Common myeloid progenitor, CD34-positive (primary cell): ENCODE measurements at places on chromosomes 2 and 18.

DNA sequence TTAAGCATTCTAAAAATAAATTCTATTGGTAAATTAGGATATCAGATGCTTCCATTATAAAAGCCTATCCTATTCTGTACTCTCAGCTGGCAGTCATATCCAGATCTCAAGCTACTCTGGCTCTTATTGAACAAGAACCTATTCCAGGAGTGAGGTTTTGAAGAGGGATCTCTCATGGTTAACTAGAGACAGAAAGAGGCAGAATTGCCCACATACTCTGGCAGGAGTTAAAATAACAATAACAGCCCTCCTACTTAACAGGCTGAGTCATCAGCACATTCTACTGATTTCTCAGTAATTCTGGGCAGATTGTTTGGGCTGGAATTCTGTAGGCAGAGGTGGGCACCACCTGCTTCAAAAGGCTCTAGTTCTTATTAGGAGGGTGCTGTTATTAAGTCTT, 142.0 kb upstream of the UNC80 start:
- DNase-seq = no peak

DNA sequence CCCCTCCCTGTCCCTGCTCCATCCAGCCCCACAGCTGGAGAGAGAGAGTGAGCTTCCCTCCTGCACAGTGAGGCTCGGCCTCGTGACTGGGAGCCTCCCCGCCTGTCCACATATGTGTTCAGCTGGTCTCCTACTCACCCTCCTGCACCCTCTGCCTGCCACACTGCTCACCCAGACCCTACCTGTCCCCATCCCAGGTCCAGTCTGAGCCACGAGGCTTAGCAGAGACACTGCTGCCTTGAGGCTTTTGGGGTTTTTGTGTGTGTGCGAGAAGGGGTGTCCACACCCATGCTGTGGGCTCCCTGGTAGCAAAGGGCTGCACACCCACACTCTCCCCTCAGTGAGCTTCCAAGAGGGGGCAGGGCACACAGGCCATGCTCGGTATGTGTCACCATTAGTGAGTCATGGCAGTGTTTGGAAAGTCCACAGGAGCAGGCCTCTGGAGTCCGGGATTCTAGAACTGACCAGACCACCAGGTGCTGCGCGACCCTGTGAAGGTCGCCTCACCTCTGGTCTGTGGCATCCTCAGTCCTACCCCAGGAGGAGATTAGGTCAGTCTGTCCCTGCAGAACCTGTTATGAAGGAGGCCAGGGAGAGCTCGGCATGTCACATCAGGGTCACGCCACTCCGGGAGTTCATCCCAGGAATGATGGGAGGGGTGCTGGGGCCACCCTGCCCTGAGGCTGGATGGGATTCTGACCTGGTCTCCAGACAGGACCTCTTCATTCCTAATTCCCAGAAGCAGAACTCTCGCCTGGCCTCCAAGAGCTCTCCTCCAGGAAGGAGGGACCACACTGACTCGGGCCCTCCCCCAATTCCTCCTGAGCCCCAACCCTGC, 39.9 kb upstream of the SMAD7 start:
- no peak for DNase-seq

DNA sequence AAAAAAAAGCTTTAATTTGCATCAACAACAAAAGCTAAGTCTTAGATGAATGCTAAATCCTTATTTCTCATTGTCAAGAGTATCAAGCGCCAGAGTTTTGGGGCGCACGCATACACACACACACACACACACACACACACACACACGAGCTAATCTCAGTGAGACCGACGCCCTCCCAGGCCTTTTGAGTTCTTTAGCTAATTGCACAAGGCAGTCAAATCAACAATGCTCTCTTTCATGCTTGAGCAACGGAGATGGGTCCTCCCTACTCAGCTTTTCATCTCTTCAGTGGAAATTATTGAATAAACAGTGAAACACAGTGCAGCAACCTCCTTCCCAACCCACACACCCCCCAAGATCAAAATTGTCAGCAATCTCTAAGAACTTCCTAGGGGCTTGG, 19.2 kb downstream of the GKN1 start:
- no peak for DNase-seq

- DNase-seq = peak; percentile 15
Observed at GRCh38 chr2:43898134-43898837, 59.5 kb downstream of the ABCG8 start.

DNA sequence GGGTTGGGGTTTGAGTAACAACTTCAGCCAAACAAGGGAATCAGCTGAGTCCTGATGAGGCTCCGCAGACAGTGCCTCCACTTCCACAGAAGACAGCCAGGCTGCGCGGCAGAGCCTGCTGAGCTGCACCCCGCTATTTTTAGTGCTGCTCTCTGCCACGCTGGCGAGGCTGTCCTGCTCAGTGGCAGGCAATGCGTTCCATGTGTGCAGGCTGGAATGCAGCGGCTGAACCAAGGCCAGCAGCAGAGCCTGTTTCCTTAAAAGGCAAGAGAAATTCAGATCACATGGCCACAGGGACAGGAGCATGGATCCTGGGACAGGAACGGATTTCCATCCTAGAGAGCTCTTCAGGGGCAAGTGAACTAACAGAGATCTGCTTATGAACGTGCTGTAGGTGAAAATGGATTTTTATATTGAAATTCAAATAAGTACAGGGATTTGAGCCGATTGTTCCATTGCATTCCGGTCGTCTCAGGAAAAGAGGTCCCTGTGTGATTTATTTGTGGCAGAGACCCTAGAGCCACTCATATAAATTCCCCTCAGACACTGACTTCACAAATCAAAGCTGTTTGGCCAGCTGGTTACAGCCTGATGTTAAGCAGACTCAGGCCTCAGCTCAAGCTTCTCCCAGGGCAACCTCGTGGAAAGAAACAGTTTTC, 98.7 kb downstream of the COL6A3 start:
- no peak for DNase-seq

- DNase-seq = peak; percentile 54
Observed at GRCh38 chr18:66630831-66631230, 26.9 kb upstream of the CDH19 start.

DNA sequence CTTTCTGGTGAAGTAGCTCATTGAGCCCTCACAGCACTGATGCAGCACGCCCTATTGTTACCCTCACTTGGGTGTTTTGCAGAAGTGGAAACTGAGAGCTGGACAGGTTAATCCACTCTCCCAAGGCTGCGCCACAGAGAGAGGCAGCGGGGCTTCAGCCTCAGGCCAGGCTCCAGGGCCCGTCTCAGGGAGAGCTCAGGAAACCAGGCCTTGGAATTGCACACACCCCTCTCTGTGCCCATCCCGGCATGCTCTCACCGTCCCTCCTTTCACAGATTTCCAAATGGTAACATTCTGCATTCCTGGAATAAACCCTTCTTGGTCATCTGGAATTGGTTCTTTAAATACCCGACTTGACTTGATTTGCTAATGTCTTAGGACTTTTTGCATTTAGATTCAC, 51.5 kb downstream of the TWIST2 start:
- DNase-seq = no peak

GRCh38 chr2:168058675-168059074, 188.7 kb downstream of the STK39 start:
- no peak for DNase-seq

GRCh38 chr2:61737841-61738240, 116.0 kb downstream of the FAM161A start:
- peak; percentile 12 for DNase-seq

DNA sequence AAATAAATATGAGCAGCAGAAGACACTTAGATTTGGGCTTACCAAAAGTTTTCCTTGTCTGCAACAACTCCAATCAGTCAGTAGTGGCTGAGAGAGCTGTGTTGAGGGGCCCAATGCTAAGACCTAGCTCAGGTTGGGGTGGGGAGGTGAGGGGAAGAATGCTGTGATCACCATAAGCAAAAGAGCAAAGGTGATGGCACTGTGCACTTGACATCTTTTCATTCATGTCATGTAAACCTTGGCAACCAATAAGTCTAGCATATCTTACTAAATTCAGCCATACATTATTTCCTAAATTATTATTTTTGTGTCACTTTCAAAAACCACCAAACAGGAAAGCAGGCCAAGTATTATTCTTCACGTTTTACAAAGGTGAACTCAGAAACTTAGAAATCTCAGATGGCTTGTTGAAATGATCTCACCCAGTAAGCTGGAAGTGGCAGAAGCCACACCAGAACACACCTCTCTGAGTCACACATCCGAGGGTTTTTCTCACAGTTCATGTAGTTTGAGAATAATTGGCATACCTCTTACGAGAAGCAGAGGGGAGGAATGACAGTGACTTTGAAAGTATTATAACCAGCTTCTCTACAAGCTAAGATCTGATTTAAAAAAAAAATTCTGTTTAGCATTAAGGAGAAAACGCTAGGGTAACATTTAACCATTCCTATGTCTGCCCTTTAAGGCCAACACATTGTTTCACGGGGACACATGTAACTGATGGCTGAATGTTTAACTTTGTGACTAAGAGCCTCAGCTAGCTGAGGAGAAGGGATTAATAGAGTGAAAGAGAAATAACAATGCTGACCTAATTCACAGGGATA, 43.3 kb upstream of the SETBP1 start:
- no peak for DNase-seq

DNA sequence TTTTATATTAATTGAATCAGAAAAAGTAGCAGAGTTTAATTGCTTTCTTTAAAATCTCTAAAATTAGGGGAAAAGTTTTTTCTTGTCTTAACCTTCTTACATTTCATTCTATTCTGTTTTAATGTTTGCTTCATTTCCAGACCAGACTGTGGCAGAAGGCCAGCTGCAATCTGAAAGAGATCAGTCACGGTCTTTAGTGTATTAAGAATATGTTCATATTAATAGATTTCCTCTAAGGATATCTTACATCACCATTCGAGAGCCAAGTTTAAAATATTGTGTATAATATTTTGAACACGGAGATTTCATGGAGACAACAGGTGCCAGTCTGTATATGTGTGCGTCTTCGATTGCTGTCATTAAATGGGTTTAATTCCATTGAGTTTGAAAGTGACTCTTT, 230.9 kb upstream of the ZSWIM2 start:
- no peak for DNase-seq

DNA sequence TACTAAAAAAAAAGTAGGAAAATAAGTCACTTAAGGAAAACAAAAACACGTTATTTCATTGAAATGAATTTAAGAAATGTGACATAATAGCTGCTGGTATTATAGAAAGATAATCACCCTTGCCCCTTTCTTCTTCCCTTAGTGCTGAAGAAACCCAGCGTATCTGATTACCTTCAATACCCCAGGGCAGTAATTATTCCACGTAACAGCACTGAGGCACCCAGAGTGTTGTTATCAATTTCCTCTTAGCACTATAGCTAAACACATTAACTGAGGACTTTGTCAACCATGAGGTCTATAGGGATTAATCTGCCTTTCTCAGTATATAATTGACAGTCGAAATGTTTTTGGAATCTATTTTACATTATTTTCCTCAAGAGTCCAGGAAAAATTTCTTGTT, 180.0 kb upstream of the NXPH2 start:
- no peak for DNase-seq

- no peak for DNase-seq
Observed at GRCh38 chr18:23138471-23138870, 3.2 kb downstream of the CABLES1 start.

GRCh38 chr2:47072728-47073191, 82.3 kb downstream of the STPG4 start:
- peak; percentile 62 for DNase-seq

GRCh38 chr2:152319822-152320570, 15.0 kb upstream of the FMNL2 start:
- peak; percentile 6 for DNase-seq

- DNase-seq = no peak
Observed at GRCh38 chr2:187003611-187004010, 154.6 kb upstream of the ZSWIM2 start.

- DNase-seq = no peak
Observed at GRCh38 chr2:172247203-172247602, 144.5 kb upstream of the DLX2 start.

DNA sequence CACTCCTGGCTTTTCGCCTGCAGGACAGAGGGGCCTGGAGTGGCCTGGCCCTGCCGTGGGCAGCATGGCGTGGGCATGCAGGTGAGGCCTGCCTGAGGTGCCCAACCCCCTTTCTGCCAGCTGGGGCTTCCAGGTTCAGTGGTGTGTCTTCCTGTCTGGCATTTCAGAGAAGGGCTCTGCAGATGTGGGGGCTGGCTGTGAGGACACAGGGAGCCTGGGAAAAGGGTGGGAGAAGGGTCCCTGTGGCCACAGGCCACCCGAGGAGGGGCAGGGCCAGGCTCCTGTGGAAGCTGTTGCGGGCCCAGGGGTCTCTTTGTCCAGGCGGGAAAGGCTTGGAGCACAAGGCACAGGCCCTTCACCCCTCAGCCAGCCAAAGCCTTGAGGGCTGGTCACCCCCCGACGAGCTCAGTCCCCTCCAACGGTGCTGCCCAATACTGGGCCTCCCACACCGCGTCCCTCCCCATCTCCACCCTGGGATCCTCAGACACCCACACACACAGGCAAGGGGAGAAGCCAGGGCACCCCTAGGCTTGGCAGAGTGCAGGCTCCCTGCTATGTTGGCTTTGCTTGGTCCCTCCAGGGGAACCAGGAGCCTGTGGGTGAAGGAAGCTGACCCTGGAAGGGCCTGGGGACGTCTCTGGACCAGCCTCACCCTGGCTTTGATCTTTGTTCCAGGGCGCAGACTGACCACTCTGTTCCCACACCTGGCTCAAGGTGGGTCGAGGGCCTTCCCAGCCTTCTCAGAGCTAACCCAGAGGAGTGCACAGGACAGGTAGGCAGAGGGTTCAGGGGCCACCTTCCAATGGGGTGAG, 3.7 kb upstream of the AQP12A start:
- no peak for DNase-seq

GRCh38 chr18:3458952-3459853, 9.2 kb downstream of the TGIF1 start:
- DNase-seq = no peak

GRCh38 chr18:51196811-51197660, 445 bp downstream of the MEX3C start:
- peak; percentile 18 for DNase-seq

DNA sequence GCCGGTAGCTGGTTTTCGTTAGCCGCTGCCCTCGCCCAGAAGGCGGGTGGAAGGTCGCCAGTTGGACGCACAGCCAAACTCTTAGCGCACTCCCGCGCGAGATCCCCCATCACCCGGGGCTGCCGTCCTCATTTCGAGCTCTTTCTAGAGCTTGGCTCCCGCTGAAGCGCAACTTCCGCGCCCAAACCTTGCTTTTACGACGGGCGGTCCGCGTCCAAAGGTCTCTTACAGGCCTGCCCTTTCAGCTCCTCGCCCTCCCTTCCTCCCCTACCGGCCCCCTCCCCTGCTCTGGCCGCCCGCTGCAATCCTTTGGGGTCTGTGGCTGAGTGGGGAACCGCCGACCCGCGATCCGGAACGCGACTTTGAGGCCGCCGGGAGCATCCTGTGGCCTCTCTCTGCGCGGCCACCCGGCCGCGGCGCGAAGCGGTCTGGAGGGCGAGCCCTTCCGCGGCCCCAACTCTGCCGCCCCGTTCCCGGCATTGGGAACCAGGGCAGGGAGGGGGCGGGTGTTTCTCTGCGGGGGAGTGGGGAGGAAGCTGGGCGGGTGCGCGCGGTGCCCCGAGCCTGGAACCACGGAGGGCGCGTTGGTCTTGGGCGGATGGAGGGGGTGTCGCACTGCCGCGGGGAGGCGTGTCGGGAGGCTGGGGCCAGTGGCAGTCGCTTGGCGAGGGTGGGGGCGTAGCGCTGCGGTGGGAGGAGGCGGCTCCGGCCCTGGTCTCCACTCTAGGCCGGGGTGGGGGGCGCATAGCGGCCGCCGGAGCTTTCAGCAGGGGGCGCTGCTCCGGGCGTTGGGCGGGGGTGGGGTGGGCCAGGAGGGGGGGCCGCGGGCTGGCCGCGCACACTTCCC, at the start of gene GDF7:
TSS of gene GDF7 (plus strand) at position 841 of the 847 bp plus-strand sequence. CDS start 96 bp downstream, outside the sequence.
- DNase-seq = peak; percentile 27
